Stomach (tissue), 19 donors: ENCODE measurements at places on chromosomes 11 and 22.

GRCh38 chr11:46006418-46007070, 84.1 kb downstream of the LARGE2 start:
- peak; percentile 89 for DNase-seq

GRCh38 chr11:46293066-46293465, 15.6 kb downstream of the CREB3L1 start:
- DNase-seq = no peak

- no peak for DNase-seq
Observed at GRCh38 chr22:45218976-45219375, 21.7 kb downstream of the KIAA0930 start.

- DNase-seq = no peak
Observed at GRCh38 chr11:86396396-86396795, 21.7 kb downstream of the CCDC81 start.

DNA sequence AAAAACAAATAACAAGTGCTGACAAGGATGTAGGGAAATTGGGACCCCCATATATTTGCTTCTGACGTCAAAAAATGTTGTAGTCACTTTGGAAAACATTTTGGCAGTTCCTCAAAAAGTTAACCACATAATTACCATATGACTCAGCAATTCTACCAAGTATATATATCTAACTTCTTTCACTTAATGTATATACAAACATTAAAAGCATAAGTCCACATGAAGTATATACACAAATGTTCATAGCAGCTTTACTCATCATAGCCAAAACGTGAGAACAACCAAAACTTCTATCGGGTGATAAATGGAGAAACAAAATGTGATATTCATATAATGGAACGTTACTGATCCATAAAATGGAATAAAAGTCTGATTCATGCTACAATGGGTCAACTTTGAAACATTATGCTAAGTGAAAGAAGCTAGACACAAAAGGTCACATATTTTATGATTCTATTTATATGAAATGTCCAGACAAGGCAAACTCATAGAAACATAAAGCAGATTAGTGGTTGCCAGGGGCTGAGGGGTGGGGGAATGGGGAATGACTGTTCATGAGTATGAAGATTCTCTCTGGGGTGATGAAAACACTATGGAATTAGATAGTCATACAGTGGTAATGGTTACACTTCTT, 48.7 kb upstream of the TEAD1 start:
- DNase-seq = no peak

- no peak for DNase-seq
Observed at GRCh38 chr11:43957571-43957970, 15.1 kb downstream of the C11orf96 start.

DNA sequence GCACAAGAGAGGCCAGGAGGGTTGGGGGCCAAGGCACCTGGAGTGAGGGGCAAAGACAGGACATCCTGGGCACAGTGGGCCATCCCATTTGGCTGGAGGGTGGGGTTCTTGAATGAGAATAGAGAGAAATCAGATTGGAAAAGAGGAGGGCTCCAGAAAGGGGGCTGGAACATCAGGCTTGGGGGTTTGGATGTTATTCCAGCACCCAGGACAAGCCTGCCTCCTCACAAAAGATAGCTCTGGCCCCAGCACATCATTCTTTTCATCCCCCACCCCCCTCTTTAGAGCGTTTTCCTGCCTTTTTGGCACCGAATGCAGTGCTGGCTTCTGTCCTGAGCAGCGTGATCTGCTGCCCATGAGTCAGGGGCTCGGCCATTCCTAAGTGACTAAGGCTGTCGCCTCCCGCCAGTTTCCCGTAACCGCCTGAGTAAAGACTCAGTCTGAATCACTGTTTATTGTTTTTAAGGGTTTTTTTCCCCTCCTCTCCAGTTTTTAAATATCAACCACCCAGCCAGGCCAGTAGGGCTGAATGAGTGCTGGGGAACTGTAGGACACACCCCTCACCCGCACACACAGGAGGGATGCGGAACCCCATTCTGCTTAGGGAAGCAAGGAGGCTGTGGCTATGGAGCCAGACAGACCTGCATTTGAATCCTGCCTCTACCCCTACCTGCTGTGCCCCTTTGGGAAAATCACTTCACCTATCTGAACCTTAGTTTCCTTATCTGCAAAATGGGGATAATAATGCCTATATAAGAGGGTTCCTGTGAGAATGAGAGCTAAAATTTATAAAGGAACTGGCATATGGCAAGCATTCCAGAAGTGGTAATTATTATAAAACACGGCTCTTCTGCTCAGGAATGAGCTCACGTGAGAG, 32.4 kb upstream of the NAV2 start:
- peak; percentile 89 for DNase-seq

DNA sequence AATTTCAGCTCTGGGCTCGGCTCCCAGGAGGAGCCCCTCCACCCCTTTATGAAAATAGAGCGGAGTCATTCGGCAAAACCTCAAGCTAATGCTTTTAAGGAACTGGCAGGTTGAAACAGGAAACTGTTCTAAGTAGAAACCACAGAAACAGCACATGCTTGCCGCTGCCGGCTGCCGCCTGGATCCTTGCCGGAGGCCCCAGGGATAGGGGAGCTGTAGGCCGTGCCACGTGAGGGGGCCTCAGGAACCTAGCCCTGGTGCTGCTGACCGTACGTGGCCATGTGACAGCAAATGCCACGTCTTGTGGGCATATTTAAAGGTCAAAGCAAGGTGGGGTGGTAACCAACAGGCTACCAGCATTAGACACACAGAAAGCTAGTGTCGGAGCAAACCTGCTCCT, 77.9 kb upstream of the TIMP3 start:
- DNase-seq = peak; percentile 88

DNA sequence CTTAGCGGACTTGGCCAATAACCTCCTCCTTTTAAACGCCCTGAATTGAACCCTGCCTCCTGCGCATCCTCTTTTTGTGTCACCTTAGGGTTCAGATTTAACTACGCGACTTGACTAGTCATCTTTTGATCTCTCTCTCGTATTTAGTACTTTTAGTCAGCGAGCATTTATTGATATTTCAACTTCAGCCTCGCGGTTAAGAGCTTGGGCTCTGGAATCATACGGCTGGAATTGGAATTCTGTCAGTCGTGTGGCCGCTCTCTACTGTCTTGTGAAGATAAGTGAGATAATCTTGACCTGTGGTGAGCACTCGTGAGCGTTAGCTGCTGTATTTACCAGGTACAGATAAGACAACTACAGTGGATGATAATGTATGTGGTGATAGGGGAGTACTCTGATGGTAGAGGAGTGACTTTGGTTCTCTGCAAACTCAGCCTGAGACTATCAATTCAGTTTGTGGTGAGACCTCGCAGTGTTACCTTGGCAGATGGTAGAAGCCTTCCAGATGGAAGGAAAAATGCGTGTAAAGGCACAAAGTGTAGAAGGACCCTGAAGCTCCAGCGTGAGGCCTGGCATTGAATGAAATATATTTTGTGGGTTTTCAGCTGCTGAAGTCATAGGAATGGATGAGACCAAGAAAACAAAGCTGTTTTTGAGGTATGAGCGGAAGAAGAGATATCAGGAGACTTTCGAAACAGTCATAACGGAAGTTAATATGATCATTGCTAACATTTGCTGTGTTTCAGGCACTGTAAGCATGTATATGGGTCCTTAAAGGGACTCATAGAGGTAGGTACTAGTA, 682 bp downstream of the ATM start:
- DNase-seq = peak; percentile 31

DNA sequence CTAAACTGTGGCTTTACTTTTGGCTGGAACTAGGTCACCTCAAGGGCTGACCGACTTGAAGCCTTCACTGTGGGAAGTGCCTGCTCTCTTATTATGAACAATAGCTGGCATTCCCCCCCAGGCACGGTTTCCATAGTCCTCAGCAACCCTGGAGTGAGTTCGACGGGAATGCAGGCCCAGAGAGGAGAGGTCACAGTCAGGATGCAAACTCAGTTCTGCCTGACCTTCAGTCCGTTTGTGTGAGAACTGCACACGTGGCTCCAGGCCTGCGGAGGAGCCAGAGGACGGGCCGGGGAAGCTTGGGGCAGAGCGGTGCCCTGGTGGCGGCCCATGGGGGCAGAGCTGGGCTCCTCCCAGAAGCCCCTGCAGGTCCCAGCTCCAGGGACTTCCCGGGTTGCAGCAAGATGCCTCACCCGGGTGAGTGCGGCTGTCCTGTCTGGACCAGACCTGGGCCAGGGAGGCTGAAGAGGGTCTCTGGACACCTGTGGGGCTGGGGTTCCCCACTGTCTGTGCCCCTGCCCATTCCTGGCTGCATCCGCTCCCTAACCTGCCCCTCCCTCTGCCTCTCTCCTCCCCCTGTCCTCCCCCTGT, 17.2 kb downstream of the SLC25A18 start:
- DNase-seq = peak; percentile 36

GRCh38 chr11:115269191-115269950, 234.8 kb downstream of the CADM1 start:
- DNase-seq = no peak

GRCh38 chr11:123562158-123562557, 92.3 kb downstream of the SCN3B start:
- DNase-seq = peak; percentile 67

GRCh38 chr11:16774936-16775613, 36.6 kb downstream of the C11orf58 start:
- DNase-seq = no peak

DNA sequence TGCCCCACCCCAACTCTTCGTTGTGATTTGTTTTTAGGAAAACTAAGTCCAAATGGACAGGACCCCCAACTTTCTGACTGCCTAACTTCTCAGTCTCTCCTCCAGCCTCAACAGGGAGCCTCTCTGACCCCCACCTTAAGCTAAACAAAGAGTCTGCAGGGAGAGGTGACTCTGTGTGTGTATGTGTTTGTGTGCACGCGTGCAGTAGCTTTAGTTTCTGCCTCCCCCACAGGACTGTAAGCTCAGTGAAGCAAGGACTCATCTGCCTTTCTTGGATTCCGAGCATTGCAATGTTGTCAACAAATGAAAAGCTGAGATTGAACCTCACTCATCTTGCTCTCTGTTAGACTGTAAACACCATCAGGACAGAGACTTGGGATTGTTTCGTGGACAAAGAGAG, 7.9 kb downstream of the SNAP29 start:
- DNase-seq = no peak

GRCh38 chr11:129289350-129290040, 86.2 kb upstream of the BARX2 start:
- no peak for DNase-seq

DNA sequence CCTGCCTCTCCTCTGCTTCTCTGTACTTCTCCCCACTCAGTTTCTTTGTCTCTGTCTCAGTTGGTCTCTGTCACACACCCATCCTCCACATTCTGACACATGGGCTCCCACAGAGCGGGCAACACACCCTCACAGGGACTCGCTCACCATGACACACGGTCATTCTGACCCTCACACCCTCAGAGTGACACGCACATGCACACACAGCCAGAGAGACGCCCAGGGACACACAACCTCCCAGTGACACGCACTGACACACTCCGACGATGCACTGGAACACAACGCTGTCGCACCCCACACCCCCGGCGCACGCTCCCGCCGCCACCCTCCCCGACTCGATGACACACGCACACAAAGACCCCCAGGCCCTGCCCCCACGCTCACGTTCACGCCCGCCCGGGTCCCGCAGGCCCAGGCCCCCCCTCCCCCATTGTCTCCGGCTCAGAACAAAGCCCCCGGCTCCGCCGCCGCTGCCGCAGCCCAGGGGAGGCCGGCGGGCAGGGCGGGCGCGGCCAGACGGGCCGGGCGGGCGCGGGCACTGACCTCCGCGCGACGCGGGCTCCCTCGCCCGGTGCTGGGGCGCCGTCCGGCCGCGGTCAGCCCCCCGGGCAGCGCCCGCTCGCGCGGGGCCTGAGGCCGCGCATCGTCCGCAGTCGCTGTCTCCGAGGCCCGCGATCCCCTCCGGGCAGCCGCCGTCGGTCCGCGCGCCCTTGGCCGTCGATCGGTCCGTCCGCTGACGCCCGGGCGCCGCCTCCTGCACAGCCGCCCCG, 404 bp downstream of the DCHS1 start:
- no peak for DNase-seq

GRCh38 chr11:117572671-117573070, 224.3 kb downstream of the DSCAML1 start:
- DNase-seq = no peak

DNA sequence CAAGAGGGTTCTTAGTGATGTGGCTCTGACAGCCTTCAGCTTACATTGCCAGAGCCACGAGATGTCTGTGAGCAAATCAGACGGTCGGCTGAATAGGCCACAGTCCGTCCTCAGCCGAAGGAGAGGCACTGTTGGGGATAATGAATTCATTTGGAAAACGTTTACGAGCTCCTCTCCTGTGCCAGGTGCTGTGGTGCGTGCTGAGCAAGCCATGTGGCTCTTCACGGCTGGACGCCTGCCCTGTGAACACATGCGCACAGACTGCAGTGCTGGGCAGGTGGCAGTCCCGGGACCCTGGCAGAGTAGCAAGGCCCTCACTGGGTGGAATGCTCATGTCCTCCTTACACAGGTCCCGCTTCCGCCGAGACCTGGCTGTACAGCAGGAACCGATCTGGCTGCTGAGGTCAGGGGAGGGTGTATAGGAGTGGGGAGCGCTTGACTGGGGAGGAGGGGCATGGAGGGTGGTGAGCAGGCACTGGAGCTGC, 6.8 kb downstream of the TBC1D22A start:
- DNase-seq = peak; percentile 58

DNA sequence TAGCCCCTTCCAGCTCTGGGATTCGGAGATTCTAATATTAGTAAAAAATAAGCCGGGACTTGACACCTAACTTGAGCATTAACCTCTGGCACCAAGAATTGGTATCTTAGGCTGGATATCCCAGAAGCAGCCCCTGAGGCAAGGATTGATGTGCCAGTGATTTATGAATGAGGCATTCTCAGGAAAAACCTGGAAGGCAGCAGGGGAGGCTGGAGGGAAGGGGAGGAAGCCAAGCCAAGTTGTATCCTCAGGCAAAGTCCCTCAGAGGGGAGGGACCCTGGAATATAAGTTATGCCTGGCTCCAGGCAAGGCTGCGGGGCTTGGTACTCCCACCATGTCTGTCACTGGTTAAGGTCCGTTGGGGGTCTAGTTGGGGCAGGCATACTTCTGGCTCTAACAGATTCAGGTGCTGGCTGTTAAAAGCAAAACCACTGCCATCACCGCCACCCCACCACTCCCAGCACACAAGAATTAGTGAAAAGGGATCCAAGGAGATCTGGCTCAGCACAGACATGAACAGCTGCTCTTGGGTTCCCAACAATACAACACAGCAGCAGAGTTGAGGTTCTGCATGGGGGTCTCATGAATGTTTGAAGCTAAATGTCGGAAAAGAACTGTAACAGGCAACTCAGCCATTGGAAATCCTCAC, 29.8 kb downstream of the LMO2 start:
- DNase-seq = no peak
